Right renal cortex interstitium (tissue), 3 donors: ENCODE measurements at places on chromosomes 13 and 19. TPM values are rescaled to one million over a fixed set of nuclear protein-coding genes. Genes with fewer than 3 reads are reported as not detected.

FAM83E gene
- 0.98 TPM for polyA plus RNA-seq

DNA sequence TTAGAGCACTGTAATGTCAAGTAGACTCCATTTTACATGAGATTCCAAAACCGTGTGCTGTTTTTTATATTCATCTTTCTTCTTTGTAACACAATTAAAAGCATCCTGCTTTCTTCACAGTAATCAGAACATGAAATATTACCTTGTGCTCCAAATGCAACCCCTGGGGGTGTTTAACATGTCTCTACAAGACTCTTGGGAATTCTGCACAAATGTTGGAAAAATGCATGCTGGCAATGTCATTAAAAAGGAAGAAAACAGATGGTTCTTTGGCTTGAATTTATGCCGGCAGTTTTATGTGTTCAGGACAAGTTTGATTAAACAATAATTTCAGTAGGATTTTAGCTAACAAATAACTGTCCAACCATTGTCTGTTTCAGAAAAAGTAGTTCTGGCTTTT lies 159.1 kb downstream of the LIG4 start:
- DNase-seq: no peak

DNA sequence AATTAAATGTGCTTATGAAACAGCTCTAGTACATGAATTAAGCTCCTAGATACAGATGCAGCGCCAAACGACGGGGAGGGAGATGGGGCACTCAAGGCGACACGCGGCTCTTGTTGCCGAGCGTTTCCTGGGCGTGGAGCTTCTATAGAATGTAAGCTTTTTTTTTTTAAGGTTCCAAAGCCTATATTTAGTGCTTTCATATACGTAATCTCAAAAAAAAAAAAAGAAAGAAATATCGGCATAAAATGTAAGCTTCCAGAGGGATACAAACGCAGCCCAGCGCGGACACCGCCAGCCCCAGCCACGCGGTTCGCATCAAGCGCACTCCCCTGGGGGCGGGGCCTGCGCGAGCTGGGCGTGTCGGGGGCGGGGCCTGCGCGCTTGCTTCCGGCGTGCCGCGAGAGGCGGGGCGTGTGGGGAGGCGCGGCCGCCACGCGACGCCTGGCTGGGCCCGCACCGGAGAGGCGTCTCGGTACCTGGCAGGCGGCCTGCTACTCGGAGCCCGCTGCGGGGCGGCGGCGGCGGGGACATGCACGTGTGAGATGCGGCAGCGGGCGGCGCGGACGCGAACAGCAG lies at the start of gene URI1:
Gene URI1 (plus strand): TSS at position 412 of the 576 bp plus-strand sequence. CDS start 309 bp downstream, outside the sequence.
- DNase-seq: peak; percentile 36

ICAM4 gene
- polyA plus RNA-seq: 0.21 TPM

- no peak for DNase-seq
These were observed 15.5 kb upstream of the KCNN1 start for GRCh38 chr19:17951157-17951989.

DNA sequence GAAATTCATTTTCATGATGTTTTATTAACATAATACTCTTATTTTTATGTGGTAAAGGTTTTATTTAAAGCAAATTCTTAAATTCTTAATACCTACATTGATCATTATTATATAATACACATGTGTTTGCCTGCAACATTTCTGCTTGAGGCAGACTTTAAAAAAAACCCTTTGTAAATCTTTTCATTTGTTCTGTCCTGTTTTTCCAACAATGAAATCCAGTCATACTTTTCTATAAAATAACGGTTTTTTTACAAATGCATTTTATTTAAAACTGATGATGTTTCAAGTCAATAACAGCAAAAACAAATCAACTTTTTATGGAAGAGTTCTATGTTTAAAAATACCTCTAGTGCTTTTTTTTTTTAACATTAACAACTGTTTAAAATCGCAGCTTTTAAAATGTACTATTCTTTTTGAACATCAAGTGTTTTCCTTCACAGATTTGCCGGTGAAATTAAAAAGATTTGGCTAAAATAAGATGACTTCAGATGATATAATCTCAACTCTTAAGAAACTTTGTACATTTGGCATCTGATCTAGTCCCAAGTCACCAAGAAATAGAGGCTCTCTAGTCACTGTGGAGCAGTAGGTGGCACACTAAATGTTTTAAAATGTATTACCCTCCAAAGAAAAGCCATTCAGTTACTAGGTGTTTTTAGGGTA lies 5.1 kb downstream of the POU4F1 start:
- DNase-seq: no peak

- no peak for DNase-seq
These were observed 962.3 kb downstream of the EFNB2 start for GRCh38 chr13:105573136-105573535.
